ENCODE measurements at places on chromosomes 12 and 14.

GRCh38 chr14:39203659-39204606 lies 28.9 kb downstream of the PNN start:
- no peak for DNase-seq

DNA sequence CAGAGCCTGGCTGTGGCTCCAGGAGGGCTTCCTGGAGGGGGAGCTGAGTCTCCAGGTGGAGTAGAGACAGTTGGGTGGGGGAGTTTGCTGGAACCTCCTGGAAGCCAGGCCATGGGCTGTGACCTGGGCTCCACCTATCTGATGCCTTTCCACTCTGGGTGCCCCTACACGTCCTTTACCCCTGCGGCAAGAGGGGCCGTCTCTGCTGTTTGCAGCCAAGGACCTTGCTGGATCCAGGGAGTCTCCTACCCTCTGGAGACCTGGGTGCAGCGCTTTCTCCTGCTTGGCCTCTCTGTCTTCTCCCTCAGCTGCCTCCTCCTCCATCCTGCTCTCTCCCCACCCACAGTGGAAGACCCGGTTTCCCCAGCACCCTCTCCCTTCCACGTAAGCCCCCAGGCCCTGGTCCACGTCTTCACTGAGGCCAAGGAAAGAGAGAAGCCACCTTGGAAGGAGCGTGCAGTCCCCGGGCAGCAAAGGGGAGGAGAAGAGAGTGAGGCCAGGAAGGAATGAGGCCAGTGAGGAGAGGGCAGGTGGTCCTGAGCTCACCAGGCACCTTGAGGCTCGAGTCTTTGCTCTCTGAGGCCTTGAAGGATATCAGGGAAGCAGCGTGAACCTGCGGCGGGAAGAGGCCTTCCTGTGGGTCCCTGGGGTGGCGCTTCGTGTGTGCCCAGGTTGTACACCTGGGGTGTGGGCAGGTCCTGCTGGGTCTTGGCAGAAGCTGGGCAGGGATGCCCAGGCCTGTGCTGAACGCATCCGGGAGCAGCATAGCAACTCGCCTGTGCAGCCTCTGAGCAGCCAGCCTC lies 294.3 kb upstream of the RTL1 start:
- DNase-seq, result no peak

DNA sequence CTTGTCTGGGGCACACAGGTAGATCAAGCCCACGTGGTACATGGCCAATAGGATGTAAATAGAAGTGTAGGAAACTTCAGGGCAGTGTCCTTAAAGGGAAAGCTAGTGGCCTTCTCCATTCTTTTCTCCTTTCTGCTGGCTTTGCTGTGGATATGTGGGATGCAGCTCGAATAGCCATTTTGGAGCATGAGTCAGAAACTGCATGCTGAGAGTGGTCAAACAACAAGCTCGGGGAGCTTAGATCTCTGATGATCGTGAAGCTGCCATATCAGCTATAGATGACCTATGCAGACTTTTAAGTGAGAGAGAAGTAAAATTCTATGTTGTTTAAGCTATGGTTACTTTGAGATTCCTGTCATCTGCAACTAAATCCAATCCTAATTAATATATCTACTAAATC lies 241.3 kb upstream of the DAAM1 start:
- DNase-seq, result no peak

GRCh38 chr12:74539261-74539660 lies 1.6 kb downstream of the ATXN7L3B start:
- DNase-seq, result peak; percentile 11

DNA sequence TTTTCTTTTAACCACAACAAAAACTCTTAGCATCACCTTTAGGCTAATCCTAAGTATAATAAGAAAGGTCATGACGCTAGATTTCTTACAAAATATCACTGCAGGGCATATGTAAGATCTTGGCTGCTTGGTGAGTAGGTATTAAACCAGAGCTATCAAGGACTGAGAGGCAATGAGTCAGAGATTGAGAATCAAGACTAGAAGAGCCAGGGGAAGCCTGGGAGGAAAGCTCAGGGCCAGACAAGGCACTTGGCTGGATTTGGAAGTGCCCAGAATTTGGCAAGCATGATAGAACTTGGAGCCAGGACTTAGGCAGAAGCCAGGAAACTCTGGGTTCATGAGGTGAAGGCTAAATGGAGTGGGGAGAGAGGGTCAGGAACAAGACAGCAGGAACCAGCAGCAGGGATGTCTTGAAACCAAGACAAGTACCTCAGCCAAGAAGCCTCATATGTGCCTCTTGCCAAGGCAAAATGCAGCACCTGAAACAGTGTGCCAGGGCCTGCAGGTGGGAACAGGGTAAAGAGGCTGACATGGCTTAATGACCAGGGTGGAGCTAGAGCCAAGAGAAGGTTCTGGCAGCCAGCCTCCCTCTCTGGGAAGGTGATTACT lies 49.9 kb downstream of the PTHLH start:
- peak; percentile 84 for DNase-seq

- DNase-seq, result no peak
Observed at GRCh38 chr12:109033239-109034196, 12.7 kb upstream of the SVOP start.

GRCh38 chr12:117036046-117036445 lies 63.2 kb downstream of the TESC start:
- DNase-seq, result no peak

DNA sequence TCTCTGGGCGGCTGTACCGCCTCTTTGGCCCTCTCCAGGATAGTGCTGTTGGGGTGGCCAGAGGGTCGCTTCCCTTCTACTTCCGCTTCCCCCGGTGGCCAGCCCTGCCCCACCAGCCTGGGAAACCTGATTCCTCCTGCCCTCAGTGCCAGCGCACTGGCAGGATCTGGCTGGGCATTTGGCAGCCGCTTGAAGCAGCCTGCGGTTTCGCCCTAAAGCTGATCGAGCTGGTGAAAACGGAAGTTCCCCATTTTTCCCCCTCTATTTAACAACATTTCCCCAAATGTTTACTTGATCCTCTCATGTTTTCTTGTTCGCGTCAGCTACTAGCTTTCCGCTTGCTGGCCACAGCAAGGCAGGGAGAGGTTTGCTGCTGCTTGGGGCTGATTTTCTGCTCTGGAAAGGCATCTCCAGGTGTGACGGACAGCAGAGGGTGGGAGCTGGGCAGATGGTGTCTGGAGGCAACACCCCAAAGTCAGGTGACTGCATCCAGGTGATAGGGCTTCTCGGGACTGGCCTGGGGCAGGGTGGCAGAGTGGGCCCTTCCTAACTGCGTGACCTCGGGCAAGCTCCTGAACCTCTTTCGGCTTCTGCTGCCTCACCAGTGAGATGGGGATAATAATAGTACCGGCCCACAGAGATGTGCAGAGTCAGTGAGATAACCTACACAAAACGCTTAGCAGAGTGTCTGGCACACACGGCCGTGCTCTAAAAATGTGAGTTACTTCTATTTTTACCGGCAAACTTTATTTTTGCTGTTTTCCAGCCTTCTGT lies 53.1 kb downstream of the TSPAN9 start:
- DNase-seq, result no peak
